ENCODE measurements at places on chromosomes 3 and 15. TPM values are rescaled to one million over a fixed set of nuclear protein-coding genes. Genes with fewer than 3 reads are reported as not detected.

NAALADL2 gene
- 11.4 TPM for total RNA-seq

CCRL2 gene
- not detected for total RNA-seq

EFCC1 gene
- total RNA-seq, result not detected

NANOGP8 gene
- total RNA-seq, result not detected

DCBLD2 gene
- total RNA-seq, result 370 TPM

FBXL2 gene
- 9.7 TPM for total RNA-seq

BNC1 gene
- 0.27 TPM for total RNA-seq

TMEM108 gene
- total RNA-seq, result not detected

BOC gene
- total RNA-seq, result 16.9 TPM

ALPK3 gene
- 0.18 TPM for total RNA-seq

GOLGA8S gene
- total RNA-seq, result under 0.01 TPM

SYNM gene
- 3.4 TPM for total RNA-seq

ANKRD34C gene
- total RNA-seq, result not detected

CCDC51 gene
- 19.3 TPM for total RNA-seq

NR1I2 gene
- total RNA-seq, result not detected

CAND2 gene
- 11.4 TPM for total RNA-seq

IL17RB gene
- total RNA-seq, result not detected

EEF1AKMT4 gene
- 2.5 TPM for total RNA-seq

SLC24A5 gene
- total RNA-seq, result not detected

TRIM42 gene
- total RNA-seq, result not detected

C2CD4A gene
- total RNA-seq, result not detected

LRRC34 gene
- 7.4 TPM for total RNA-seq

P2RY1 gene
- 1.1 TPM for total RNA-seq

MINAR1 gene
- 0.98 TPM for total RNA-seq

CELF6 gene
- total RNA-seq, result 1.6 TPM

GPR62 gene
- not detected for total RNA-seq

SEMA6D gene
- total RNA-seq, result 17.7 TPM

TGM5 gene
- not detected for total RNA-seq

Data from fibroblast of the aortic adventitia (primary cell).